ENCODE measurements at places on chromosomes 12 and 14.

DNA sequence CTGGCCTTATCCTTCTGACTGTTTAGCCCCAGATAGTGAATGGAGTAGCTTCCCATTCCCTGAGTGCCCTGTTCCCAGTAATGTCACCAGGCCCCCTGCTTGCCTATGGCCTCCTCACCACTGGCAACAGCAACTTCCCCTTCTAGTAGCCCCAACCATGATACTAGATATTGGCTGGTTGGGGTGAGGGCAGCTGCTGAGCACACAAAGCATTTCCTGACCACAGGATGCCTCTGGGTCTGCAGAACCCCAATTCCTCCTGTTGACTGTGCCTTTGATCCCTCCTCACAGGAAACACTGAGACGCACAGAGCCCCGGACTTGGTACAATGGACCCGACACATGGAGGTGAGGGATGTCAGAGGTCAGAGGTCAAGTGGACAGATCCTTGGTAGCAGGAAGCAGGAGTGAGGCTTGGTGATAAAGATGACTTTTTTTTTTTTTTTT lies 597 bp downstream of the SOAT2 start:
- DNase-seq = no peak

GRCh38 chr12:73221836-73222235 lies 949.7 kb downstream of the TRHDE start:
- DNase-seq = no peak

- peak; percentile 91 for DNase-seq
These were observed 25.3 kb downstream of the PPFIBP1 start for GRCh38 chr12:27549236-27549800.

GRCh38 chr14:95407354-95407753 lies 87.6 kb upstream of the CLMN start:
- DNase-seq = no peak

GRCh38 chr14:72457641-72458040 lies 436.3 kb downstream of the DPF3 start:
- no peak for DNase-seq

- no peak for DNase-seq
These were observed 82.6 kb downstream of the EML1 start for GRCh38 chr14:99875836-99876235.

DNA sequence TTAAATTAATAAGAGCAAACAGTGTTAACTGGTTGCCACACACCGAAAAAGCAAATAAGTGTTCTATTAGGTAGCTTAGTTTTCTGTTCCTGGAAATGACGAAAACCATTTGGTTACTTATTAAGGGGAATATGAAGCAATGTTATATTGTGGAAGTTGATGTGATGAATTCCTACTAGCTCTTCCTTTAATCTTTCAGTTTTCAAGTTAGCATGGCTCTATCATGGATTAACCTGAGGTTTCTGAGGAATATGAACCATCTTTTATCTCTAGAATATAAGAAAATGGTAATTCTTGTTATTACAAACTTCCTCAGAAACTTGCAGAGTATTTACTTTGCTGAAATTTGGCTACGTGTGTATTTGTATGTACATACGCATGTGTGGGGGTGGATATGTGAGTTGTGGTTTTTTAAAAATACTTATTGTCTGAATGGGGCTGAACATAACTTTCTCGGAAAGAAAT lies 245.7 kb downstream of the KCNC2 start:
- no peak for DNase-seq

GRCh38 chr12:9779209-9779608 lies 18.5 kb upstream of the CD69 start:
- DNase-seq = no peak

GRCh38 chr14:65286443-65286842 lies 126.1 kb upstream of the FUT8 start:
- DNase-seq = no peak

DNA sequence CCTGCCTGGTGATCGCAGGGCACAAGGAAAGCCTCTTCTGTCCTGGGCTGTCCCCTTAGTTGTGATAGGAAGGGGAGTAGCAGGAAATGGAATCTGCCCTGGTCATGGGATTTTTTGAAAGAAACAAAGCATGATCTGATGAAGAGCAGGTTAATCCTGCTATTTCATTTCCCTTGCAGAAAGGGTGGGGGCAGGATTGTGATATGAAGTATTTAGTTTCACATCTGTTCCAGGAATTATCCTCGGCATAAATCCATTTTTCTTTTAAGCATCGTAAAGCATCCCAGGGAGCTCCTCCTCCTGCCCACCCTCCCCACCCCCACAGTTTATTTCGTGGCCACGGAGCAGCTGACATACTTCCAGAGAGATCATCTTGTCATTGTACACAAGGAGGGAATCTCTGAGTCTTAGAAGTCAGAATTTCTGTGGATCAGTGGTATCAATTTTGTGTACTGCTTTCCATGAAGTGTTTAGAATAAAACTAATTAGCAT lies 53.1 kb downstream of the TGFB3 start:
- peak; percentile 27 for DNase-seq

DNA sequence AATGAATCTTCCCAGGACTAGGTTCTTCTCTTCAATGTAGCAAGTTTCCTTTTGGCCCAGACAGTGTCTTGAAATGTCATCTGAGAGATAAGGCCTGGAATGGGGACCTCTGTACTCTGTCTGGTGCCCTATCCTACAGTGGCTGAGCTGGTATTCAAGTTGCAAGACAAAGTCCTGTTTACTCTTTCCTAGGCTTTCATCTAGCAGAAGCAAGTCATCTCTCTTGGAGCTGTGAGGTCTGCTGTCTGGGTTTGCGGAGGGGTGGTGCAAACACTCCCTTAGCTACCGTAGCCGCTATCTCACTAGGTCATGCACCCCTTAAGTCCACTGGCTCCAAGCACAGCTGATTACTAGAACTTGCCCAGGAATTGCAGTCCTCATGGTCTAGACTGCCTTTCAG lies 149.7 kb upstream of the SLC16A7 start:
- no peak for DNase-seq

DNA sequence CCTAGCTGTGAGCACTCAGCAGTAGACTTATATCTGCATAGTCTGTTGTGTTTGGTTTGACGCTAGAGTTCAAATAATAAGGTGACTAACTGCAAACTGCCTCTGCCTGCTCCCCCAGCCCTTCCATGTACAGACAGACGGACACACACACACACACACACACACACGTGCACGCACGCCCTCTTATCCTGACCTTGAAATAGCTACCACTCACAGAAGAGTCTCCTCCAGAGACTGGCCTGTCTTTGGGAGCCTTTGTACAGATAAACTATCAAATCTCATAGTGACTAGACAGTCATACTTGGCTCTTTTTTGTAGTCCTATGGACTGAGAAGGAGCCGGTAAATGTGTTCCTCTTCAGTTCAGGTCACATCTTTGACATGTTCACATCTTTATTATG lies 158.4 kb downstream of the FBXL14 start:
- DNase-seq = no peak

GRCh38 chr12:75954041-75954440 lies 77.5 kb downstream of the PHLDA1 start:
- DNase-seq = peak; percentile 58

GRCh38 chr12:1880153-1880845 lies 38.2 kb downstream of the CACNA2D4 start:
- DNase-seq = no peak
